Lung (tissue), 17 donors: ENCODE measurements at places on chromosomes 1 and 21.
A peak's percentile ranks its signal among the peaks of the same experiment; 100 is the strongest.

DNA sequence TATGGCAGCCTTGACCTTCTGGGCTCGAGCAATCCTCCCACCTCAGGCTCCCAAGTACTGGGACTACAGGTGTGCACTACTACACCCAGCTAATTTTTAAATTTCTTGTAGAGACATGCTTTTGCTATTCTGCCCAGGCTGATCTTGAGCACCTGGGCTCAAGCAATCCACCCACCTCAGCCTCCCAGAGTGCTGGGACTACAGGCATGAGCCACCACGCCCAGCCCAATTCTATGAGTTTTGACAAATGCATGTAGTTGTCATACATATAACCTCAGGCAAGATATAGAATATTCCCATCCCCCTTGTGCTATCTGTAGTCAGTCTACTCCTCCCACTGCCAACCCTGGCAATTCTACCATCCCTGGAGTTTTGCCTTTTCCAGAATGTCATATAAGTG, 38.7 kb upstream of the TTC22 start:
- DNase-seq = no peak

- no peak for DNase-seq
Observed at GRCh38 chr21:41695513-41695912, 71.3 kb downstream of the RIPK4 start.

- no peak for DNase-seq
Observed at GRCh38 chr21:19776076-19776475, 1222.1 kb upstream of the NCAM2 start.

DNA sequence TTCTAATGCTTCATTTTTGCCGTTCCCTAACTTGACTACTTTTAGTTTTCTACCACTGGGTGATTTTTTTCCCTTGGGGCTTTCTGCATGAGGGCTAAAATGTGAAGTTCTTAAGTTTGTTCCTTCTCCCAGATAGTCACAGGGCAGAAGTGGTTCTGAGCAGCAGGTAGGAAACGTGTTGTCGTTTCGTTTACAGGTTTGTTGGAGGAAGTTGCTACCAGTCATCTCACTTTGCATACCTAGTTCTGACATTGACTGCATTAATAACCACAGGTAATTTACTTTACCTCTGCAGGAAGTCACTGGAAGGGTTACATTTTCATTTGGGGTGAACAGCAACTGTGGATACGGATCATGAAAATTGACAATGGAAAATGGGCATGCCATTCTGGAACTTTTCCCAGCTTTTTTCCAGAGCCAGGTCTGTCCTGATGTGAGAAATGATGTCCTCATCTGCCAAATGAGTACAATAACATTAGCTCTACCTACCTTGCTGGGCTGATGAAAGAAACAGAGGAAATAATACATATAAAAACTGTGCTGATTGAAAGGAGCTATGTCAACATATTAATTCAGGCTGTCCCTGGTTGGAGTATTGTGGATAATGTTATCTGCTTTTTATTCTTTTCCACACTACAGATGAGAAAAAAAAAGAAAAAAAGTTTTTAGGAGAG, 94.2 kb downstream of the DISC1 start:
- no peak for DNase-seq

DNA sequence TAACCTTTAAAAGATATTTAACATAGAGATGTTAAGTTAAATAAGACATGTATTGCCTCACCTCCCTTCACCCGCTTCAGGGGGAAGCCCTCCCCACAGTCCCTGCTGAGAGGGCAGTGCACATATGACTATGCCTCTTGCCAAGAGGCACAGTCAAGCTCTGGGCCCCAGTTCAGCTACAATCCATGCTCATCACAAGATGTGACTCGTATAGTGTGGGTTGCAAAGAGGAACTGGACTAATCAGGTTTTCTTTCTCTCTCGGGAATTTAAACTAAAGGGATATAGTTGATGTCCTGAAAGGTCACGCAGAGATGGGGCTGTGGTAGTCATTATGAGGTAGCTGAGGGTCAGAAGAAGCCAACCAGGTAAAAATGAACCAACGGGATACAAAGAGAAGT, 35.6 kb downstream of the LYST start:
- no peak for DNase-seq

DNA sequence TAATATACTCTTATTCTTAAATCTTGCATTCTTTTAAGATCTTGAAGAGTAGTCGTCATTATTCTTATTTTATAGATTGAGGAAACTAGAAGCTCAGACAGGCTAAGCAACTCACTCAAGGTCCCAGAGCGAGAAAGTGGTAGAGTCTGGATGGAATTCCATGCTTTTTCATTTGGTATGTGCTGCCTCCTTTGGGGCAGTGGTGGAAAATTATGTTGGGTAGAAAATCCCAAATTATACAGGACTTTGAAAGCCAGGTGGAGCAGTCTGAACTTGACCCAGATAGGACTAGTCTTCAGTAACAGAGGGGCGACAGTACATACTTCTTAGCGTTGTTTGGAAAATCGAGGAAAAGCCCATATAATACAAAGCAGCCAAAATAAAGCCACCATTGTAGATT, 205.6 kb downstream of the ATG4C start:
- no peak for DNase-seq

DNA sequence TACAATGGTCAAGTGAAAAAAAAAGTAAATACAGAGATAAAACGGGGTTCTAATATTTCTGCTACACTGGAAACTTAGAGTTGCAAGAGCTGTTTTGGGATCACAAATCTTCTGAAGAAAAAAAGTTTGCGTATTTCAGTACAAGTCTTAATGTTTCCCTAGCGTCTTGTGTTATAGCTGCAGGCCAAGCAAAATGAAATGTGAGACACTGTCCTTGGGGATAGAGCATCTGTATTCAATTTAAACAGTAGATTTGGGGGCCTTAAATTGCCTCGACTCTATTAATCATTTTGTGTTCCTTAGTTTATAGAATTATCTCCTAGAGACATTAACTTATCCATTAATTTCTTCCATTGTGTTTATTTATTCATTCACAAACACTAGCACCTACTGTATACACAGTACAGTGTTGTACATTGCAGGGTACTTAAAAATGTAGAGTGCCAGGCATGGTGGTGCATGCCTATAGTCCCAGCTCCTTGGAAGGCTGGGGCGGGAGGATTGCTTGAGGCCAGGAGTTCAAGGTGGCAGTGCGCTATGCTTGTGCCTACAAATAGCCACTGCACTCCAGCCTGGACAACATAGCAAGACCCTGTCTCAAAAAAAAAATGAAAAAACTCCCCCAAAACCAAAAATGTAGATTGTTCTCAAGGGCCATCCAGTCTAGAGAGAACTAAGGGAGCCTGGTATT, 7.9 kb downstream of the DISC1 start:
- DNase-seq = no peak

GRCh38 chr1:15411593-15412137, 2.0 kb downstream of the EFHD2 start:
- peak; percentile 60 for DNase-seq

DNA sequence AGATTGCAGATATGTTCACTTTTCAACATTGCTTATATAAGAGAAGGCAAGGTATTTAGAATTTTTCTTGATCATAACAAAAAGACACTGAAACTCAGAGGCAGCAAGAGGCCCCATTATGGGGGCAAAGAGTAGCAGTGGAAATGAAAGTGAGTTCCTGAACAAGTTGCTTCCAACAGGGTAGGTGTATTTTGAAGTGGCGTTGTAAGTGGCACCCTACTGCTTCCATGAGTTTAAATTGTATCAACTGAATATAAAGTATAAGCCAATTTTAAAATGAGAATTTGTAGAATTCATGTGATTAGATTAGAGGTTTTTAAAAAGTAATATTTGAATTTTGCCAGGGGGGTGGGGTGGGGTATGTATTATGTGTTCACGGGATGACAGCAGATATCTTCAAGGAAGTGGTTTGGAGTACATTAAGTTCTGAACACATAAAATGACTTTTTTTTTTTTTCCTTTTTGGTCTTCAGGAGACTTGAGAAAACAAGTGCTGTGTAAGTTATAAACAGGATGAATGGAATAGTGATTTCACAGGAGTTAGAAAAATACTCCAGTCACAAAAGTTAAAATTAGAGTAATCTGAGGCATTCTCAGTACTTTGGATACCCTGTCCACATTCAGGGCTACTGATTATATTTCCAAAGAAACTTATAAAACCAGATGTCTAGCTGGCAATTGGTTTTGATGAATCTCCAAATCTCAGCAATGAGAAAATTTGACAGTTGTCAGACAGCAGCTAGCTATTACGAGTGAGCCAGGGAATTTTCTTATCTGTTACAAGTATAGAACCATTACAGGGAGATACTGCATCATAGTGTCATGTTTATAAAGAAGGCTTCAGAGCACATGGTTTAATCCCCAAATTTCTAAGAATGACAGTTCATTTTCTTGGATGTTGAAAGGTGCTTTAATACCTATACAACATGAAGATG, 182.0 kb downstream of the ST6GALNAC3 start:
- no peak for DNase-seq

DNA sequence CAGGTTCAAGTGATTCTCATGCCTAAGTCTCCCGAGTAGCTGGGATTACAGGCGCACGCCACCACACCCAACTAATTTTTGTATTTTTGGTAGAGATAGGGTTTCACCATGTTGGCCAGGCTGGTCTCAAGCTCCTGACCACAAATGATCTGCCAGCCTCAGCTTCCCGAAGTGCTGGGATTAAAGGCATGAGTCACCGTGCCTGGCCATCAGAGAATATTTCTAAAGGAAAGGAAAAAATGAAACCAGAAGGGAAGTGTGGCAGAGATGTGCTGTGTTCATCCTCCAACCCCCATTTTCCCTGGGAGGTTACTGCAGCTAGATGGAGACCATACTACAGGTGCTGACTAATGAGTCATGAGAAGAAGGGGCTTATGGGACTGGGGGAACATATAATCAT, 964.1 kb downstream of the TTLL7 start:
- DNase-seq = no peak

- no peak for DNase-seq
Observed at GRCh38 chr1:193656841-193657240, 470.4 kb upstream of the B3GALT2 start.

DNA sequence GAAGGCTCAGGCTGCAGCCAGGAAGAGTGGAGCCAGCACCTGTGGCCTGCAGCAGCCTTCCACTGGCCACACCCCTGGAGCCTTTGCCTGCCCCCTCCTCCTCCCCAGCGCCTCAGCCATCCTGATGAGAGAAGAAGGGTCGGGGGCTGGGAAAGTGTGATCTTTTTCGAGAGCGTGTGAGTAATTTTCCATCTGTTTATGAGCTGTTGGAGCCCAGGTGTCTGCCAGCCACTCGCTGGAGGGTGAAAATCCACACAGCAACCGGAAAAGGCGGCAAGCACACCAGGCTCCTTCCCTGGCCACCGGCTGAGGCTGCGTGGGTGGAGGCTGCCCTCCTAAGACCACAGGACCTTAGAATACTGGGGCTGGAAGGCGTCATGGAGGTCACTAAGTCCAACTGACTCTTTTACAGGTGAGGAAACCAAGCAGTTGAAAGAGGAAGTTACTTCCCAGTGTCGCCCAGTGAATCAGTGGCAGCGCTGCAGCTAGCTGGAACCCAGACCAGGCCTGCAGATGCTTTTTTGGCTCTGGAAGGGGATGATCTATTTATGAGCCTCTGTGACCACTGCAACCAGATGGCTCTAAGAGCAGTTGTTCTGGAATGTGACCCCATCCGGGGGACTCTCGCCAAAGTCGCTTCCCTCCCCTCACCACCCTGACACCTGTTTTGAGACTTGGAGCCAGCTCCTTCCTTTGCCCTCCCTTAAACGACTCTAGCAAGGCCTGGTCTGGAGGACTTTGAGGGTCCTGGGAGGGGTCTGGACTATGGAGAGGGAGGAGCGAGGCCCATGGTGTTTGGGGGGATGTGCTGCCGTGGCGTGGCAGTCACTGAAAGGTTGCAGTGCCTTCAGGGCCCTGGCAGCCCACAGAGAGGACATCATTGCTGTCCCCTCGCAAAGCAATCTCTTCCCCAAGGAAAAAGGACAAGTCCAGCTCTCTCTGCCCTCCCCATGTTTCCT, 54.5 kb downstream of the LGR6 start:
- no peak for DNase-seq

- no peak for DNase-seq
Observed at GRCh38 chr1:1915911-1916840, 1.1 kb downstream of the CALML6 start.

DNA sequence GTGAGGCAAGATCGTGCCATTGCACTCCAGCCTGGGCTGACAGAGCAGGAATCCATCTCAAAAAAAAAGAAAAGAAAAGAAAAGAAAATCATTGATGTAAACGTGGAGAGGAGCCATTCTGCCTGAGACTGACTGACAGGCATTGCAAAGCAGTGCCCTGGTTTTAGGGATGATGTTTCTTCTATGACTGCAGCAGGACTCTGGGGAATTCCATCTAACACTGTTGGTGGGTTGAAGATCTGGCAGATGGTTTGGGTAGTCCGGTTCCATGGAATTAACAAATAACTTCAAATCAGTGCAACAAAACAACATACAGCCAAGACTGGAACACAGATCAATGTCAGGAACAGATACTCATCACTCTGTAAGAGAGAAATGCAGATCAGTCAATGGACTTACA, 17.8 kb upstream of the LAMC2 start:
- DNase-seq = no peak

GRCh38 chr1:18931730-18932129, 24.7 kb downstream of the IFFO2 start:
- DNase-seq = no peak

DNA sequence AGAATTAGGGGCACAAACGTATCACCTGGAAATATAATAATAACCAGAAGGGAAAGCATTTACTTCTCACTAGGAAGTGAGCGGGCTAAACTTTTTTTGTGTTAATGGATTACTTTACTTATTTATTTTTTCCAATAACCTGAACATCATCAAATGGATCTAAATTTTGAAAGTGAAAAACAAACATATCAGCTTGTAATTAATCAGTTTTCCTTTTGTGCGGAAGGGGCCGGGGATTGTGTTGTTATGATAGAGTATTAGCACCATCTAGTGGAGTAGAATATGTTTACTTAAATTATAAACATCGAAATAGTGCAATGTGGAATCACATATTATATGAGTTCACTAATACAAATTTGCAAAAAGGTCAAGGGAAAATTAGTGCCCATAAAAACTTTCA, 9.0 kb downstream of the CFH start:
- peak; percentile 68 for DNase-seq

DNA sequence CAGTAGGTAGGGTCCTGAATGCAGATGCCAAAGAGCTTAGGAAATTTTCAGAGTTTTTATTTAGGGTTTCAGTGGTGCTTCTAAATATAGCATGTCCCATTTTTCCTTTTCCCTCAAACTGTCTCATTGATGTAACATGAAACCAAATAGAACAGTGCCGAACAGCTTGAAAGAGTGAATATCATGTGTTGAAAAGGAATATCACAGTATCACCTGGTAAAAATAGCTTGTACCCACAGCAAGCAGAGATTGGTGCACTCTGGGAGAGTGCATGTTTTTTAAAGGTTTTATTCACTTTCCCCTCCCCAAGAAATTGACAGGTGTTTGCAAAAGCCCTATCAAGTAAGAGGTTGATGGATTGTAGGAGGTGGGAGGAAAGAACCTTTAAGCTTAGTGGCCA, 41.9 kb upstream of the ELAVL4 start:
- DNase-seq = no peak

DNA sequence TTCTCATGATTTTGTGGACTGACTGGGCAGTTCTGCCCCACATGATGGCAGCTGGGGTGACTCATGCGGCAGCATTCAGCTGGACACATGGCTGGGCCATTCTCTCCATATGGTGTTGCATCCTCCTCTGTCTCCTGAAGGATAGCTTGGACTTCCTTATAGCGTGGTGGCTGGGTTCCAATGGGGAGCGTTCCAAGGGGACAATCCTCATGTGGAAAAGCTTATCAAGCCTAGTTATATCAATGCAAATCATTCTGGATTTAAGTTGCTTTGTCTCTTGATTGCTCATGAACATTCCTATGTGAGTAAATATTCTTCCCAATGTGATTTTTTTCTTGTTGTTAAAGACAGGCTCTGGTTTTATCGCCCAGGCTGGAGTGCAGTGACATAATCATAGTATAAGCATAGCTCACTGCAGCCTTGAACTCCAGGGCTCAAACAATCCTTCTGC, 13.2 kb upstream of the SLC2A1 start:
- DNase-seq = peak; percentile 97
